ENCODE measurements at places on chromosomes 11 and 22.

GRCh38 chr11:115761348-115761747 lies 257.1 kb upstream of the CADM1 start:
- DNase-seq = no peak

DNA sequence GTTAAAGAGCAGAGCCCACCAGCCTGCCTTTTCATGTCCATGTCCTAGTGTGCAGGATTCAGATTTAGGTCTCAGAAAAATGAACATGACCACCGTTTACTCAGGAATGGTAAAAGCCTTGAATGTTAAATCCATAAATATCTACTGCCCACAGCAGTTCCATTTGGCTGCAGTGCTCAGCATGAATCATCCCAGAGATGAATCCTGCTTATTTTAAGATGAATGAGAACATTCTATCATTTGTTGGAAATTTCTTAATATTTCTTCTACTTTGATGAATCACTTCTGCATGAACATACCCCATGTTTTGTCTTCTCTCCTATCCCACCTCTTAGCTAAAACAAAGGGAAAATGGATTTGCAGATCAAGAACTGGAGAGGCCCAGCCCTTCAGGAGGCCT lies 47.5 kb upstream of the AQP11 start:
- no peak for DNase-seq

- DNase-seq = no peak
Measured at GRCh38 chr11:75826461-75827230, 11.6 kb downstream of the UVRAG start.

DNA sequence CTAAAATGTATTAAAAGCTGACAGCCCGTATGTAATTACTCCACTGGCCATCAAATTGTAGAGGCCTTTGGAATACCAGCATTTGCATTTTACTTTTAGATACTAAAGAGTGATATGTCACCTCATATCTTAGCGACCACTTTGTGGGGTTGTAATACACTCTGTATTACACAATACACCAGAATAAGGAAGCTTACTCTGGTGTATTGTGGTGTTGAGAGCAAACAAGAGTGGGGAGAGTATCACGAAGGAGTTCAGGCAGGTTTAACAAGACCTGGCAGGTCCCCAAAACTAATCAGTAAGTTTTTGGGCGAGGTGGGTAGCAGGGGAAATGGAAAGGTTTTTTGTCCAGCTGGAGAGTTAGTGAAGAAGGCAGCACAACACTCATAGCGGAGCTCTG lies 3.2 kb downstream of the NUP50 start:
- no peak for DNase-seq

DNA sequence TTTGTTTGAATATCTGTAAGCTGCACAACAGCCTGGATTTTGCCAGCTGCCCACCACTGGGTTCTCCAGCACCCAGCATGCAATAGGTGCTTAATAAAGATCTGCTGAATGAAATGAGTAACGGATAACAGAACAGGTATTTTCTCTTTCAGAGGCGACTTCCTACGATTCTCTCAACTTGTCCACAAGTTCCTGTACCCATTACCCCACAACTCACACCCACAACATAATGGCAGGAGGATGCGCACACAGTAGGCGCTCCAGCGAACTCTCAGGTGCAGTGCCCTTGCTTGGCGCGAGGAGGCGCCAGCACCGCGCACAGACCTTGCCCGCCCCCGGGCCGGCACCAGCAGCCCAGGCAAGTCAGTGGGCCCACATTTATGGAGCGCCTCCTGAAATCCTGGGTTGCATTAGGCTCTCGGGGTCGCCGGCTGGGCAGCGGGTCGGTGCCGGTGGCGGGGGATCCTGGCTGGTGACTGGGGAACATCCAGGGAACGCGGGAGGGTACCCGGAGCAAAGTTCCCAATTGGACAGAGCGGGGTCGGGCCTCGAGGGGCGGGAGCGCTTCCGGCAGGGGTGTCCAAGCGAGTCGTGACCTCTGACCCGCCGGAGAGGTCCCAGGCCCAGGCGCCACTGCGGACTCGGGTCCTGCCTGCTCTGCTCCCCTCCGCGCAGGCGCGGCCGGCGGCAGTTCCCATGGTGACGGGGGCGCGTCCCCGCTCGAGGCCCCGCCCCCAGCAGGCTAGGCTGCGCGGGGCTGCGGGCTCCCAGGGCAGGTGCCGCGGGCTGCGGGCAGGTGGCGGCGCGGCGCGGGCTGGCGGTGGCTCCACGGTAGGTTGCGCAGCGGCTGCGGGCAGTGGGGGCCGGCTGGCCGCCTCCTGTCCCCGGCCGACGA lies at the start of gene KIAA1671:
Gene KIAA1671, plus strand, starts transcription at position 775 of the 895 bp plus-strand sequence. CDS start 75,284 bp downstream, outside the sequence.
- peak; percentile 96 for DNase-seq

- DNase-seq = no peak
Measured at GRCh38 chr22:25655371-25655935, 86.5 kb upstream of the MYO18B start.

DNA sequence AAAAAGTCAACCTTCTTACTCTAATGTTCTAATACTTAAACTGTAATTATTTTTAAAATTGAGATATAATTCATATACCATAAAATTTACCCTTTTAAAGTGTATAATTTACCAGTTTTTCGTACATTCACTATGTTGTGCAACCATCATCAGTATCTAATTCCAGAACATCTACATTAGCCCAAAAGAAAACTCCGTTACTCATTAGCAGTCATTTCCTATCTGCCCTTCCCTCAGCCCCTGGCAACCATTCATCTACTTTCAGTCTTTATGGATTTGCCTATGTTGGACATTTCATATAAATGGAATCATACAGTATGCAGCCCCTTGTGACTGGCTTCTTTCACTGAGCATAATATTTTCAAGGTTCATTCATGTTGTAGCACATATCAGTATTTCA lies 22.2 kb downstream of the SGSM3 start:
- no peak for DNase-seq

DNA sequence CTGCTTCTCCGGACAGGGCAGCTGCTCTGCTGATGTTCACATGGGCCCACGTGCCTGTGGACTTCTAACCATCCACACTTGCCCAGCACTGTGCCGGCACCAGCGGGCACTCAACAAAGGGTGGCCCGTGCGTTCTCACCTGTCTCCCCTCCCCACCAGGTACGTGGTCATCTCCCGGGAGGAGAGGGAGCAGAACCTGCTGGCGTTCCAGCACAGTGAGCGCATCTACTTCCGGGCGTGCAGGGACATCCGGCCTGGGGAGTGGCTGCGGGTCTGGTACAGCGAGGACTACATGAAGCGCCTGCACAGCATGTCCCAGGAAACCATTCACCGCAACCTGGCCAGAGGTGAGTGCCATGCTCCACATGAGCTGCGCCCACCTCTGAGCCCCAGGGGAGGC lies 66.7 kb downstream of the SYT13 start:
- no peak for DNase-seq

DNA sequence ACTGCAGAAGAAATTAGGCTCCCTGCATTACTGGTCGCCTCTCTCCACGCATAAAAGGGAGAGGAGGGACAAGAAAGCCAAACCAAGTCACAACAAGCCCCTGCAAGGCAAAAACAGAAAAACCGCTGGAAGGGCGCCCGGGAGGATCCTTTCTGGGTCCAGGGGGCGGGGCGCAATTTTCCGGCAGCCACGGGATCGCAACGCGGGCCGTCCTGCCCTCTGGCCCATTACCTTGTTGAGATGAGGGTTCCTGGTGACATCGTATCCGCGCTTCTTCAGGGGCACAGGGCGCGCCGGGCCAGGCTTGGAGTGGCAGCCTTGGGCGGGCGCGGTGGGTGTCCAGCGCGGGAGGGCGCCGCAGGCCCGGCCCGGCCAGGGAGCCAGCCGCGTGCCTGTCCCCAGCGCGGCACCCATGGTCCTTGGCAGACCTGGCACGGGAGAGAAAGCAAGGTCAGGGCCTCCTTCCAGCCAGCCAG lies 847 bp downstream of the ME3 start:
- peak; percentile 80 for DNase-seq

GRCh38 chr11:96013461-96014213 lies 89.7 kb upstream of the MTMR2 start:
- no peak for DNase-seq

DNA sequence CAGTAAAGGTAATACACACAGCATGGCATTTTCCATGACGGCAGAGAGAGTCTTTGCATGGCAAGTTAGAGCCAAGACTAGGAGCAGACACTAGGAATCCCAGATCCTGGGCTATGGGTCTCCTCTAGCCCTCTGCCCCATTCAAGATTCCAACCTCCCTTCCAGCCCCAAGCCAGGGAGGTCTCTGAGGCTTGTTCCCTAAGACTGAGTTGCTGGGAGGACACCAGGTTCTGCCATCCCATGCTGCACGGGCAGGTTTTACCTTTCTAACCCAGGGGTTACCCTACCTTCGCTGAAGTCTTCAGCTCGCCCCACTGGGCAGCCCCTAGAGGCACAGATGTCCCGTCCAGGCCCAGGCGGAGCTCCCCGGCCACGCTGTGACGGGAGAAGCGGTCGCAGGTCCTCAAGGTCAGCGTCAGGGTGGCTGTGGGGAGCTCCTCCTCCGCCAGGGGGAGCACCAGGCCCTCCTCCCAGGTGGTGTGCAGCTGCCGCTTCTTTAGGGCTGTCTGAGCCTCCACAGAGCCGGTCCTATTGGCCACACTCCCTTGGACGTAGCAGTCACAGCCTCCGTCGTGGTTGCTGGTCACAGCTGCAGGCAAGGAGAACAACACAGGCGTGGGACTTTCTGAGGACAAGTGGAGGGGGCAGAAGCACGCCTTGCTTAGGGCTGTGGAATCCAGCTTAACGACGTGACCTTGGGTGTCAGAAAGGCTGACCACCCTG lies 33.8 kb downstream of the SYT13 start:
- no peak for DNase-seq

DNA sequence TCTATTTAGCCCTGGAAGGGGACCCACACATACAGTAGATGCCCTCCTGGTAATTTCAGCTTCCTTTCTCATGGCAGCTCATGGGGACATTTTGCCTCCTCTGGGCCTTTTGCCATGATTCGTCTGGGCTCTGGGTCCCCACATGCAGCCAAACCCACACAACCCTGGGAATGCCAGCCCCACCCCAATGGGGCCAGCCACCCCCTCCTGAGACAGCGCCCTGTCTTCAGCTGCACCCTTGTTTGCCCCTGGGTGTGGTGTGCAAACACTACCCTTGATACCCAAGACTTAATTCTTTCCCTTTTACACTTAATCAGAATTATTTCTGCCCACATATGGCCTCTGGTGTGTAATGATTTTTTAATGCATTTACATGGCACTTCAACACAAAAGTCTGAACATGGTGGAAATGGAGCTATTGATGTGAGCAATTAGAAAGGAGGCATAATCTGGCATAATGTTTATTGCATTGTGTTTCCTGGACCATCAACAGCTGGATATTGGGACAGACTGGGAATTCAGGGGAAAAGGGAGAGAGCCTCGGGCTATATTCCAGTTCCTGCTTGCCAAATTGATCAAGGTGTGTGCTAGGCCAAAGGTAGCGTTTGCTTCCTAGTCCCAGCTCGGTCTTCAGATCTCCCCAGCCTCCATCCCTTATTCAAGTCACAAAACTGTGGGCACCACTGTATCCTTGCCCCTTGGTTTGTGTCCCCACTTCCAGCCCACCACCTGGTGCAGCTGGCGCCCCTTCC lies 85.0 kb upstream of the ANO1 start:
- DNase-seq = no peak

- DNase-seq = no peak
Measured at GRCh38 chr11:35121326-35121865, 17.6 kb upstream of the CD44 start.

- peak; percentile 18 for DNase-seq
Measured at GRCh38 chr11:117912497-117912896, 16.7 kb downstream of the TMPRSS13 start.

- peak; percentile 29 for DNase-seq
Measured at GRCh38 chr11:2276280-2277007, 6.1 kb upstream of the ASCL2 start.

DNA sequence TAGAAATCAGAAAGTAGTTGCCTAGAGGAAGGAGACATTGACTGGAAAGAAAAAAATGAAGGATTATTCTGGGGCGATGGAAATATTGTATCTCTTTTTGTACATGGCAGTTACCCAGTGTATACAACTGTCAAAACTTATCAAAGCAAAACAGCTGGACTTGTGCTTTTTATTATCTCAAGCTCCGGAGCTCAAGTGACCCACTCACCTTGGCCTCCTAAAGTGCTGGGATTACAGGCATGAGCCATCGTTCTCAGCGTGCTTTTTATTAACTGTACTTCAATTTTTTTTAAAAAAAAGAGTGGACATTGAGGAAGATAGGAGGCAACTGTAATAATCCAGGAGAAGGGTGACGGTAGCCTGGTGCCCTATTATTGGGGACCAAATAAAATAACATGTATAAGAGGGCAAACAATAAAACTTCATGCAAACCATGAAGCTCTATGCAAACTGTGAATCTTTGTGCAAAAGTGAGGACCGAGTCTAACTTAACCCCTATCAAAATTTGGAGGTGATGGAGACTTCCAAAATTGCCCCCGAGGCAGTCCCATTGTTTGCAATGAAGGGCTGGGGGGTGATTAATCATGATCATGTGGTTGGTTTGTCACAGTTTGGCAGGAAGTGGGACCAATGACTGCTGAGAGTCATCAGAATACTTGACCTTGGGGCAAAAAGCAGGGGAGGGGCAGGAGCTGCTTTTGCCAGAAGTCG lies 23.5 kb downstream of the FZD4 start:
- DNase-seq = no peak

DNA sequence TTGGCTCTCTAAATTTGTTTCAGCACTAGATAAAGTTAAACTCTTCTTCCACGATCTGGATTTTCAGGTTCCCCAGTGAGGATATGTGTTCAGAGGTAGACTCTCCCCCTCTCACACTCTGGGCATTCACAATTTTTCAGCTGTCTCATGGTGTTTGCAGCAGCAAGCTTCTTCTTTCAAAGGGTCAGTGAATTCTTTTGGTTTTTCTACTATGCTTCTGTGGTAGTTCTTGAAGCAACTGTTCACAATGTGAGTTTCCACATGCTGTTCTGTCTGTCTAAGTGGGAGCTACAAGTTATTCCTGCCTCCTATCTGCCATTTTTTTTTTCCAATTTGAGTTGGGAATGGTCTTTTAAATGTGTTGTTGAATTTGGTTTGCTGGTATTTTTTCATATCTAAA lies 25.4 kb downstream of the CNTF start:
- no peak for DNase-seq

DNA sequence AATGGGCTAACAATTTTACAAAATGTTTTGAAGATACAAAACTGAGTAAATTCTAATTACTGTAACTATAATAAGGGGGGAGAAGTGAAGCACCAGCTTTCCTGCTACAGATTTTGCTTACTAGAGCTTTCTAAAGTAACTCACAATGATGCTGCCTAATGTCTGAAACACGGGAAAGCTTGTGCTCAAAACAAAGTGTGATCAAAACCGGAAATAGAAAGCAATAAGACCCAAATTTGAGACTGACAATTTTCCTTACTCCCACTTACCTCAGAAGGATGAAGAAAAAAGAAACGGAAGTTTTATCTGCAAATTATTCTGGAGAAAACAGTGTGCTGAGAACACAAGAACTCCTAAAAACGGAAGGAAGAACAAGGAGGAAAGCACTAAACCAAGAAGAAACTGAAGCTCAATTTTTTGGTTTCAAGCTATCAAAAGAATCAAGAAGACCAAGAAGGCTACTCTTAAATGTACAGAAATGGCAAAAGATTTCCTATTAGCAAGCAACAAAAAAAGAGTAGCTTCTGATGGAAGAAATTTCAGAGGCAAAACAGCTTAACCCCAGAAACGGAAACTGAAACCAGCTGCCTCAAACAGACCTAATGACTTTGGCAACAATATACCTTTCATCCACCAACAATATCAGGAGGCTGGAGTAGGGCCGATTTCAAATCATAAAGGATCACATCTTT lies 33.4 kb downstream of the AMBRA1 start:
- no peak for DNase-seq

Data from left lobe of liver (tissue), 2 donors.